Natural killer cell (primary cell): ENCODE measurements at places on chromosomes 12 and 14.
A peak's percentile ranks its signal among the peaks of the same experiment; 100 is the strongest.

DNA sequence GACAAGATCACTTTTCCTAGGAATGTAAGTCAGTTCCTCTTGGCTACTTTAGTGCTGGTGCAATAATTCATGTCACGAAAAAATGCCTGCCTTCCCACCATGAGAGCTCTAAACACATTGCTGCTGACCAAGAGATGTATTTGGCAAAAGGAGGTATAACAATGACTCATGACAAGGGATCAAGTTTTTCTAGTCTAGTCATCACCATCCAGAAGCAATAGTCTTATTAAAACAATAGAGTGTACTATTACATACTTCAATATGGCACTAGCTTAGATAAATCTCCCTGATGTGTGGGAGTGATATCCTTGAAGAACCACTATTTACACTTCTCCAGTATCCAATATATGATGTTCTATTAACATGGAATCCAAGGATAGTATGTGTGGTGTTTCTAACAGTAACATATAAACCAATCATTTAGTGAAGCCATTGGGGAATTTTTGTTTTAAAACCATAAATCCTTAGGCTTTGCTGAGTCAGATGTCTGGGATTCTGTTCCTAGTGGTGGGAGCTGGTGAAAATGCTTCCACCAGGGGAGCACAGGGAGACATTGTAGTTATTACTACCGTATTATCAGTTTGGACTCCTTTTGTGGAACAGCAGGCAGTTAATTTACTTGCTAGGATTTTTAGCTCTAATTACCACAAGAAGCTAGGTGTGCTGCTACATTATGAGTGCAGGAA lies 1387.5 kb downstream of the LRFN5 start:
- no peak for DNase-seq

DNA sequence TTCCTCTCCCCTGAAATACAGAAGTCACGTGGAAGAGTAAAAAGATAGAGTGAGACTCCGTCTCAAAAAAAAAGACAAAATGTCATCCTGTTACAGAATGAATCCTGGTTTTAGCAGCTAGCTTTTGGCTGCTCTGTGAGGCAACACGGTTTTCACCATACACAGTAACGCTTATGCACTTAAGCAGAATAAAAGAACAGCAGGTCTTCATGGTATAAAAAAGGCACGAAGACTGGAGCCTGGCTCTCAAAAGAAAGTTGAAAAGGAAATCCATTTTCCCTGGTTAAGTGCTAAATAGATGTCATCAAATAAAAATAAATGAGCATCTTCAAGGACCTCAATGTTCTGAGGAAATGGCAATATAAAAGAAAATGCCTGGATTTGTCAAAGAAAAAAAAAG lies 444.1 kb downstream of the IPO8 start:
- DNase-seq: no peak

GRCh38 chr12:104137001-104137901 lies 759 bp downstream of the NFYB start:
- peak; percentile 49 for DNase-seq

GRCh38 chr12:104687823-104688573 lies 231.2 kb downstream of the CHST11 start:
- DNase-seq: peak; percentile 67

- no peak for DNase-seq
These were observed 2.1 kb downstream of the TMEM30B start for GRCh38 chr14:61279082-61279481.

GRCh38 chr14:22315336-22315735 lies 273.7 kb downstream of the DAD1 start:
- no peak for DNase-seq
